ENCODE measurements at places on chromosomes 6 and 20. TPM values are rescaled to one million over a fixed set of nuclear protein-coding genes. Genes with fewer than 3 reads are reported as not detected.

The NEDD9 gene
- 18.1 TPM for polyA plus RNA-seq

The SLC4A11 gene
- 0.51 TPM for polyA plus RNA-seq

The SCRT2 gene
- polyA plus RNA-seq = not detected

The SMIM29 gene
- polyA plus RNA-seq = 82.3 TPM

The SLC35A1 gene
- polyA plus RNA-seq = 35.0 TPM

The RHAG gene
- polyA plus RNA-seq = not detected

The LY6G5C gene
- polyA plus RNA-seq = 11.4 TPM

The NELFE gene
- 62.2 TPM for polyA plus RNA-seq

DNA sequence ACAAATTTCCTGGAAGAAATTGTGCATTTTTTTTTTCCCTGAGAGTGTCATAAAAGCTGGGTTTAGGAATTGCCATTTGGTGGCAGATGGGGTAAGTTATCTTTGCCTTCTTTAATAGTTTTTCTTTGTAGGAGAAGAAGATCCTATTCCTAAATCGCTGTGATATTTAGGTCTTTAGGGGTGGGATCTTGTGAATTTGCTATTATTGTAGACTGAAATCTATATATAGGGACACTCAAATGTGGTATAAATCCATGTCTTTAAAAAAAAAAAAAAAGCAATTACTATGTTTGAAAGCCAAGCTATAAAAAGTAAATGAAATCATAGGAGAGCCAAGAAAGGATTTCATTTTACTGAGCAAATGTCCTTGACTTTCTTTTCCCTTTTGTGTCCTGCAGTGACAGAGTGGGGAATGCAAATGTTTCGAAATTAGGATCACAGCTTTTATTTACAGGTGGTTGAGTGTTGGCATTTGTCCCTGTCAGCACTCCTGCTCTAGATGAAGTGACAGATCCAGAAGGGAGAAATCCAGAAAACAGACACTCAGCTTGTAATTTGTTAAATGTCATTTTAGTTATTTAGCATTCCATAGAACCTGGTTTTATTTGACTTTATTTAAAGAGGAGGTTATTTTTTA, 29.4 kb downstream of the TIAM2 start:
- no peaks in the 10 kb centered on the region for H3K4me1 ChIP-seq
- no peak overlapping the region for H3K27ac ChIP-seq
- H3K27me3 ChIP-seq = no peaks in the 10 kb centered on the region
- H3K4me3 ChIP-seq = no peak overlapping the region
- DNase-seq = no peak

- H3K27me3 ChIP-seq = peaks cover 5% of the 10 kb centered on the region
- H3K27ac ChIP-seq = no peak overlapping the region
- H3K4me1 ChIP-seq = peaks cover 12% of the 10 kb centered on the region
- no peak overlapping the region for H3K4me3 ChIP-seq
- H3K36me3 ChIP-seq = no peaks in the 10 kb centered on the region
- DNase-seq = no peak
These were observed 3.5 kb downstream of the LRFN2 start for GRCh38 chr6:40583709-40584108.

- no peak for DNase-seq
- H3K27me3 ChIP-seq = no peaks in the 10 kb centered on the region
- no peaks in the 10 kb centered on the region for H3K36me3 ChIP-seq
- H3K4me3 ChIP-seq = no peak overlapping the region
- no peak overlapping the region for H3K27ac ChIP-seq
These were observed 248.5 kb downstream of the HAO1 start for GRCh38 chr20:7691647-7692269.

DNA sequence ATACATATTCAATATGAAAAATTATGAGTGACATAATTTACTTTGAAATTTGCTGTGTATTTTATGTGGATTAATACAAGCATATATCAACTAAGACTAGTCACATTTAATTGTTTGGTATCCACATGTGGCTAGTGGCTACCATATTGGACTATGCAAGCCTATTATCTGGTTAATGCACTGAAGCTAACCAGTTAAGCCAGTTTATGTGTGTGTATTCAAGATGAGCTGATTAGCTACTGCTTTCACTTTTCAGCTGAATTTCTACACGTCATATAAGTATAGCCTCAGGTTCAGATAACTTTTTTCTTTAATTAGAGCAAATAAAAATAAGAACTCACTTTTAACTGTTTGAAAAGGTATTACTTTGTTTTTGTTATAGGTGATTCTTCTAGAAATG, 903.7 kb downstream of the TFAP2A start:
- H3K4me1 ChIP-seq = no peaks in the 10 kb centered on the region
- no peak for DNase-seq
- H3K27me3 ChIP-seq = no peaks in the 10 kb centered on the region
- H3K4me3 ChIP-seq = no peak overlapping the region

DNA sequence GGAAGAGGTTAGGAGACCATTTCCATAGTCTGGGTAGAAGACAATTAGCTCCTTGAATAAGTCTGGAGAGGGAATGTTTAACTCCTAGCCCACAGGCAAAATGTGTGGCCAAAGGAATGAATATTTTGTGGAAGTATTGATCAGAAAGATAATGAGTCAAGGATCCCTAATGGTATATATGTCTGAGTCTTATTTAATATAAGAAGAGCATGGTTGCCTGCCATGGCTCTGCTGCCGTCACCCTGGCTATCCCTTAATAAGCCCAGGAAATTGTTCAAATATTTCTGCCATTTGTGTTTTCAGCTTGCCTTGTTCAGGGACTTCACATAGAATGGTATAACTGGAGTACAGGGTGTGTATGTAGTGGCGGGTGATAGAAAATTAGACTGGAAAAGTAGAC, 18.1 kb upstream of the CALHM6 start:
- H3K27me3 ChIP-seq = peaks cover 12% of the 10 kb centered on the region
- no peak for DNase-seq
- no peaks in the 10 kb centered on the region for H3K4me1 ChIP-seq
- no peak overlapping the region for H3K4me3 ChIP-seq
- no peak overlapping the region for H3K27ac ChIP-seq

DNA sequence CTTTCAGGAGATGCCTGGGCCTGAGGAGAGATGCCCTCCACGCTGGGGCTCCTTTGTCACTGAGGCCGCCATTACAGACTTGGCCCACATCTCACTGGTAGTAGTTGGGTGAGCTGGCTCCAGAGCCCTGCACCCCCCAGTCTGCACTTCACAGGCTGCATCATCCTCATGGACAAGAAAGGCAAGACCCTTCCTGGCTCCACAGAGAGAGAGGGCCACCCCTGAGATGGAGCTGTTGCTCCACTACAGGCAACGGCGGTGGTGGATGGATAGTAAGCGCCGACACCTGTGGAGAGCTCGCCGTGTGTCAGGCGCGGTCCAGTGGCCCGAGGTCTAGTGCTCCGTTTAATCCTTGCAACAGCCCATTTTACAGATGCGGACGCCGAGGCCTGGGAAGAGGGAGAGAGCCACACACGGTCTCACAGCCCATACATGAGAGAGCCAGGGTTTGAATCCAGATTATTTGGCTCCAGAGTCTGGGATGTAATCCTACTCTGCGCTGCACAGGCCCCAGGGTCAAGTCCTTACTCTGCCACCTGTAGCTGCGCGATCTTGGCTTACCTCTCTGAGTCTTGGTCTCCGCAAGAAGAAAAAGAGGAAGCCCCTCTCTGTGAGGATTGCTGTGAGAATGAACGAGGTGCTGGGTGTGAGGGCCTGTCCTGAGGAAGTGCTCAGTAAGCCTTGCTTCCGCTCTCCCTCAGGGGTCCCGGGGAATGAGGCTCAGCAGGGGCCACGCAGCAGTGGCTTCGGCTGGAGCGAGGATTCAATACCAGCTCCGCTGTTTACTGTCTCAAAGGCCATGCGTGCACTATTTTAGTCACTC, 34.5 kb downstream of the SPDEF start:
- no peak for DNase-seq
- H3K4me3 ChIP-seq = no peak overlapping the region
- H3K27ac ChIP-seq = no peak overlapping the region
- no peaks in the 10 kb centered on the region for H3K27me3 ChIP-seq
- H3K36me3 ChIP-seq = no peaks in the 10 kb centered on the region
- no peaks in the 10 kb centered on the region for H3K4me1 ChIP-seq

GRCh38 chr6:161635975-161636374, 362.1 kb upstream of the AGPAT4 start:
- no peak overlapping the region for H3K27ac ChIP-seq
- no peak overlapping the region for H3K4me3 ChIP-seq
- H3K36me3 ChIP-seq = no peaks in the 10 kb centered on the region

DNA sequence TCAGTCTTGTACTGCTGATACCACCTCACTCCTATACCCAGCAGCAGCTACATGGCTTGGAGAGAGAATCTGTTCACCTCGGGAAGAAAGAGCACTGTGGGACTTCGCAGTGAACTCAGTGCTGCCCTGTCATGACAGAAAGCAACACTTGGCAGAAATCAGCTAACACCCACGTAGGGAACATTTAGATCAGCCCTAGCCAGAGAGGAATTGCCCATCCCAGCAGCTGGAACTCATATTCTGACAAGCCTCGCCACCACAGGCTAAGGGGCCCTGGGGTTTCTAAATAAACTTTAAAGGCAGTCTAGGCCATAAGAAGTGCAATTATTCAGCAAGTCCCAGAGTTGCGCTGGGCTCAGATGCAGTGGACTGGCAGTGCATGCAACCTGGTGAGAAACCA, 1266.8 kb downstream of the GRIK2 start:
- H3K36me3 ChIP-seq = no peaks in the 10 kb centered on the region
- H3K27me3 ChIP-seq = no peaks in the 10 kb centered on the region
- H3K4me3 ChIP-seq = no peak overlapping the region
- H3K4me1 ChIP-seq = no peaks in the 10 kb centered on the region
- DNase-seq = no peak
- H3K27ac ChIP-seq = no peak overlapping the region

DNA sequence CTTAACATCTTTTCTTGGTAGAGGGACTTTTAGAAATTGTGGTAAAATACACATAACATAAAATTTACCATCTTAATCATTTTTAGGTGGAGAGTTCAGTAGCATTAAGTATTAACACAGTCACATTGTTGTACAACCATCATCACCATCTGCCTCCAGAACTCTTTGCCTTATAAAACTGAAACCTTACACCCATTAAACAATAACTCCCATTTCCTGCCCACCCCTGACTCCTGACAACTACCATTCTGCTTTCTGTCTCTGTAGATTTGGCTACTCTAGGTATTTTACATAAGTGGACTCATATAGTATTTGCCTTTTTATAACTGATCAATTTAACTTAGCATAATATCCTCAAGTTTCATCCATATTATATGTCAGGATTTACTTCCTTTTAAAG, 88.7 kb downstream of the ZHX3 start:
- no peaks in the 10 kb centered on the region for H3K27me3 ChIP-seq
- no peak overlapping the region for H3K27ac ChIP-seq
- H3K4me1 ChIP-seq = peaks cover 7% of the 10 kb centered on the region

GRCh38 chr6:165081944-165082532, 227.4 kb downstream of the C6orf118 start:
- H3K27me3 ChIP-seq = no peaks in the 10 kb centered on the region
- no peak for DNase-seq
- H3K4me1 ChIP-seq = no peaks in the 10 kb centered on the region
- no peaks in the 10 kb centered on the region for H3K36me3 ChIP-seq
- no peak overlapping the region for H3K4me3 ChIP-seq
- no peak overlapping the region for H3K27ac ChIP-seq

Measured in CD4-positive, CD25-positive, alpha-beta regulatory T cell (primary cell).